ENCODE measurements at places on chromosomes 5 and 9.

GRCh38 chr5:180831139-180832093 lies 28.8 kb upstream of the MGAT1 start:
- DNase-seq = peak; percentile 87

GRCh38 chr9:104700306-104700705 lies 6.0 kb downstream of the OR13D1 start:
- no peak for DNase-seq

DNA sequence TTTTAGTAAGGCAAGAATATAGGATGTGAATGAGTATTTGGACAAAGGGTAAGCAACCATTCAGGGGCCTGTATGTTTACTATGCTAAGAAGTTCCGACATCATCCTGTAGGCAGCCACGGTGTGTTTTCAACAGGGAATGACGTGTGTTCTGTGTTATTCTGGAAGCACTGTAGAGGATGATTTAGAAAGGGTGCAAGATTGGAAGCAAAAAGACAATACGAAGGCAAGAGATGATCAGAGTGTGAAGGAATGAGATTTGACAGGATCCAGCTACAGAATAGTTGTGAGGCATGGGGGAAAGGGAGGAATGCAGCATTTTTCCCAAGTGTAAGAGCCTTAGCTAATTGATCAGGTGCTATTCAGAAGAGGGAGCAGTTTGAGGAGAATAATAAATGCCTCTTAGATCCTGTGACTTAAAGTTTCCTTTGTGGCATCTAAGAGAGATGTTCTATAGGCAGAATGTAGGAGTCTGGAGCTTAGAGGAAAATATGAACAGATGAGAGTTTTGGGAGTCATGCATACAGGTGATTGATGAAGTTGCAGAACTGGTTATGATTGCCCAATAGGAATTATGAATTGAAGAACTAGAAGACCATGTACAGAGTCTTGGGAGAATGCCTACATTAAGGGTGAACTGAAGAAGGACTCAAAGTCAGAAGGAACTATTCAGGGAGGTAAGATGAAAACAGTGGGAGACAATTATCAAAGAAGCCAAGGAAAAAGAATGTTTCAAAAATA lies 2.5 kb downstream of the SMC5 start:
- DNase-seq = no peak

- DNase-seq = no peak
These were observed 52.2 kb upstream of the ANGPTL2 start for GRCh38 chr9:127174386-127175318.

GRCh38 chr9:130630506-130631330 lies 33.7 kb upstream of the PRDM12 start:
- DNase-seq = no peak

DNA sequence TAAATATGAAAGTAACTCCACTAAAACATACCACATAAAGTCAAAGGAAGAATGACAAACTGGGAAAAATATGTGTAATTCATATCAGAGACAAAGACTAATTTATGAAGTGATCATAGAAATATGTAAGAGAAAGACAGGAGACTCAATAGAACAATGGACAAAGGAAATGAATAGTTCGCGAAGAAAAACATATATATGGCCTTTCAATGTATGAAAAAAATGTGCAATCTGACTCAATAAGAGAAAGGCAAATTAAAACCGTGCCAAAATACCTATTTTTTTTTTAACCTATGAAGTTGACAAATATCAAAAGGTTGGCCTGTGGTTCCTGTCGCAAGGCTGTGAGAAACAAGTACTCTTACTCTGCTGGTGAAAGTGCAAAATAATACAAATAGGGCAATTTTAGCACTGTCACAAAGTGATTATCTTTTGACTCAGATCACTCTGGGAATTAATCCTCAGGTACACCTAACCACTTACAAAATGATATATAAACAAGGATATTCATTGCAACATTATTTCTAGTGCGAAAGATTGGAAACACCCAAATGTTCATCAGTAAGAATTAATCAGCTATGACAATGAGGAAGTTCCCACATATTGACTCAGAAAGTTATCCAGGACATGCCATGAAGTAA lies 3.7 kb downstream of the C9 start:
- peak; percentile 58 for DNase-seq

All from activated CD4-positive, alpha-beta T cell treated with anti-CD3 and anti-CD28 coated beads, Interleukin-10, Interleukin-2, amounts not matched to agents 100 ng/mL and 50 ng/mL, durations not matched to agents 16 hours and 8 hours (primary cell).